ENCODE measurements at places on chromosomes 11 and 22. TPM values are rescaled to one million over a fixed set of nuclear protein-coding genes. Genes with fewer than 3 reads are reported as not detected.

DNA sequence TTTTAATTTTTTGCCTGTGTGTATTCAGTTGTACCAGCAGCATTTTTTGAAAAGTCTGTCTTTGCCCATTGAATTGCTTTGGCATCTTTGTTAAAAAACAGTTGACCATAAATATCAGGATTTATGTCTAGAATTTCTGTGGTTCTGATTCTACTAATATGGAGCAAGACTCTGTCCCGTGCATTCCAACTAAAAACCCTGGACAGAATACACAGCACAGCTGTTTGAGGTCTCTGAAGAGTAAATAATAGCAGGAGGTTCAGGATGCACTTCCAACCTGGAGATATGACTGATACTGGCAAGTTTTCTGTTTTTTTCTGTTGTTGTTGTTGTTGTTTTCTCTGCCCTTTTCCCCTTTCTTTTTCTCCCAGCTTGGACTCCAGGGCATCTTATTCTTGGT is 141.9 kb downstream of the TMEM135 start:
- no peak for DNase-seq

DNA sequence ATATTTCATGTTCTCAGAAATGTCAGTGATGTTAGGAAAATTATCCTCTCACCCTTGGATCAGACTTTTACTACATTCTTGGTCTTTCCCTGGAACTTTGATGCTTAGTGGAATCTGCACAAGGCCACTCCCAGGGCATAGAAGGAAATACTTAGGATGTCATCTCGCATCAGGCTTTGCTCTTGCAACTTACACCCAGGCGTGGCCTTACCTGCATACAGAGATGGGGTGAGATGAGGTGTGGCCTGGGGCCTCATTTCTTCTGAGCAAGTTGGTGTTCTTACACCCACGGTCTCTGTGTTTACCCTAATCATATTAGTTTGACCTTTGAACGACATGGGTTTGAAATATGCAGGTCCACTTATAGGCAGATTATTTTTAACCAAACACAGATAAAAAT is 19.0 kb upstream of the OR52K2 start:
- DNase-seq = peak; percentile 11

DNA sequence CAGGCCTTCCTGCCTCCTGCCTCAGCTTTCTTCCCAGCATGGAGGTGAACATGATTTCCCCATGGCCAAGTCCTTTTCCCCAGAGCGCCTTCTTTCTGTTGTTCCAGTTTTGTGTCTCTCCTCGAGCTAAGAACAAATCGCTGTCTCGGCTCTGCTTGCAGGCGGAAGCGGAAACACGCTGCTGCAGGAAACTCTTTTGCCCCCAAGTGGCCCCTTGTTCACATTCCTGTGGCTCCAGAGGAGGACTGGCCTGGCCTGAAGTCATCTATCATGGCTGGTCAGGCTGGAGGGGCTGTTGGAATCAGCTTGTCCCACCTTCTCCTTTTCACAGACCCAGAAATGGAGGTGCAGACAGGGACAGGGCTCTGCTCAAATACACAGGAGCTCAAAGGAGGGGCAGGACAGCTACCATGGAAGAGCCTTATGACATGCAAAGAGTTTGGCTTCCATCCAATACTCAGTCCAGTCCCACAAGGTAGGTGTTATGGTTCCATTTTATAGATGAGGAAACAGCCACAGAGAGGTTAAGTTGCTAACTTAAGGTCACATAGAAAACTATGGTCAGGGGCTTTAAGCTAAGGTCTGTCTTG is 182.2 kb upstream of the SYT13 start:
- no peak for DNase-seq

GGT5 gene
- total RNA-seq = 14.7 TPM

C22orf23 gene
- not detected for total RNA-seq

Measured in mucosa of descending colon (tissue), 3 donors.